ENCODE measurements at places on chromosomes 6 and 20.

GRCh38 chr20:8390037-8390433 is 258.0 kb downstream of the PLCB1 start:
- no peak overlapping the region for H3K4me3 ChIP-seq
- H3K27me3 ChIP-seq: no peaks in the 10 kb centered on the region
- no peaks in the 10 kb centered on the region for H3K36me3 ChIP-seq
- H3K4me1 ChIP-seq: no peaks in the 10 kb centered on the region

DNA sequence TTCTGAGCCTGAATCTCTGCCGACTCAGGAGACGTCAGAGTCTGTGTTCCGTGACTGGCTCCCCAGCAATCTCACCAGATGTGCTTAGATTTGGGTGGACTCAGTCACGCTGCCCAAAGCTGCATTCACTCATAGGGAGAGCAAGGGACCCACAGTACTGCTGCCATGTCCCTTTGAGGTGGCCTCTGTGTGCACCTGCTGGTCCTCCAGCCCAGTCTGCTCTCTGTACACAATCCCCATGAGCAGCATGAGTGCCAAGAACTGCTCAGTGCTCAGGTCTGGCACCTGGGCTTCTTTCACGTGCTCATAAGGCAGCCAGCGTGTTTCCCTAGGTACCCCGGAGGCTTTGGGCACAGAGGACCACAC is 44.2 kb upstream of the TIAM2 start:
- no peak overlapping the region for H3K4me3 ChIP-seq
- H3K4me1 ChIP-seq: no peaks in the 10 kb centered on the region
- H3K27ac ChIP-seq: no peak overlapping the region
- H3K27me3 ChIP-seq: no peaks in the 10 kb centered on the region
- no peaks in the 10 kb centered on the region for H3K36me3 ChIP-seq
- DNase-seq: no peak

GRCh38 chr20:47318027-47318585 is 38.4 kb downstream of the ZMYND8 start:
- DNase-seq: peak; percentile 59
- peaks cover 72% of the 10 kb centered on the region for H3K4me1 ChIP-seq
- H3K36me3 ChIP-seq: no peaks in the 10 kb centered on the region
- no peaks in the 10 kb centered on the region for H3K27me3 ChIP-seq
- peak overlapping the region; percentile 51 for H3K4me3 ChIP-seq
- H3K27ac ChIP-seq: peak overlapping the region; percentile 97

- H3K27me3 ChIP-seq: no peaks in the 10 kb centered on the region
- no peak for DNase-seq
- H3K36me3 ChIP-seq: no peaks in the 10 kb centered on the region
- no peak overlapping the region for H3K4me3 ChIP-seq
- H3K27ac ChIP-seq: no peak overlapping the region
Measured at GRCh38 chr6:143039548-143039947, 21.1 kb upstream of the AIG1 start.

DNA sequence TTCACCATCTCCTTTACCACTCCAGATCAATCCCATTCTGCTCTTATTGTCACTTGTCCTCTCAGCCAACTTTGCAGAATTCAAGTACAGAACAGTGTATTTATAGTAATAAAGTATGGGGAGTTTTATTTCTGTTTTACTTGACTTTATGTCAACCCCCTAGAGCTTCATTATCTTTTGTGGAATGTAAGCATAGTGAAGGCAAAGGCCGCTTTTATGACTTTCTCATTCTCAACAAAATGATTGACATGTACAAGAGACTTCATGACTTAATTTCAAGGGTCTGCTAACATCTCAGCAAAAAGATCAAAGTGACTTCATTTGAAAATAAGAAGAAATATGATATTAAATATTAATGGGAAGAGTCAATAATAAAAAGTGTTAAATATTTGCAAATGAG is 28.7 kb upstream of the ARID1B start:
- no peak overlapping the region for H3K4me3 ChIP-seq
- H3K27ac ChIP-seq: no peak overlapping the region
- no peaks in the 10 kb centered on the region for H3K27me3 ChIP-seq
- DNase-seq: no peak
- no peaks in the 10 kb centered on the region for H3K4me1 ChIP-seq
- H3K36me3 ChIP-seq: no peaks in the 10 kb centered on the region

GRCh38 chr6:156348424-156348823 is 428.8 kb upstream of the ARID1B start:
- H3K27ac ChIP-seq: no peak overlapping the region
- no peaks in the 10 kb centered on the region for H3K36me3 ChIP-seq
- DNase-seq: no peak
- no peaks in the 10 kb centered on the region for H3K4me1 ChIP-seq

GRCh38 chr20:18255526-18255925 is 32.8 kb upstream of the ZNF133 start:
- no peak for DNase-seq
- H3K36me3 ChIP-seq: no peaks in the 10 kb centered on the region
- no peaks in the 10 kb centered on the region for H3K4me1 ChIP-seq
- H3K27me3 ChIP-seq: no peaks in the 10 kb centered on the region
- no peak overlapping the region for H3K4me3 ChIP-seq
- H3K27ac ChIP-seq: no peak overlapping the region

GRCh38 chr6:157232161-157232895 is 91.0 kb downstream of the TMEM242 start:
- peaks cover 12% of the 10 kb centered on the region for H3K4me1 ChIP-seq
- no peak overlapping the region for H3K4me3 ChIP-seq
- H3K36me3 ChIP-seq: no peaks in the 10 kb centered on the region
- peaks cover 6% of the 10 kb centered on the region for H3K27me3 ChIP-seq
- DNase-seq: no peak

GRCh38 chr20:23327617-23328333 is 22.8 kb upstream of the NXT1 start:
- DNase-seq: no peak
- no peak overlapping the region for H3K27ac ChIP-seq
- H3K36me3 ChIP-seq: no peaks in the 10 kb centered on the region
- H3K27me3 ChIP-seq: no peaks in the 10 kb centered on the region
- H3K4me3 ChIP-seq: no peak overlapping the region
- H3K4me1 ChIP-seq: peaks cover 6% of the 10 kb centered on the region

- H3K27me3 ChIP-seq: no peaks in the 10 kb centered on the region
- no peak overlapping the region for H3K4me3 ChIP-seq
- DNase-seq: no peak
- peaks cover 3% of the 10 kb centered on the region for H3K4me1 ChIP-seq
Measured at GRCh38 chr6:108228416-108228815, 32.4 kb downstream of the SNX3 start.

GRCh38 chr6:10403385-10404106 is 11.3 kb downstream of the TFAP2A start:
- no peak overlapping the region for H3K27ac ChIP-seq
- H3K27me3 ChIP-seq: peaks cover 92% of the 10 kb centered on the region
- DNase-seq: no peak
- H3K4me1 ChIP-seq: peaks cover 13% of the 10 kb centered on the region
- peak overlapping the region; percentile 60 for H3K4me3 ChIP-seq

GRCh38 chr6:125852587-125852986 is 61.8 kb downstream of the NCOA7 start:
- H3K4me1 ChIP-seq: no peaks in the 10 kb centered on the region
- no peaks in the 10 kb centered on the region for H3K36me3 ChIP-seq
- DNase-seq: no peak

GRCh38 chr6:83985308-83985713 is 48.3 kb upstream of the MRAP2 start:
- H3K27ac ChIP-seq: no peak overlapping the region
- no peaks in the 10 kb centered on the region for H3K4me1 ChIP-seq
- H3K36me3 ChIP-seq: no peaks in the 10 kb centered on the region
- no peaks in the 10 kb centered on the region for H3K27me3 ChIP-seq

DNA sequence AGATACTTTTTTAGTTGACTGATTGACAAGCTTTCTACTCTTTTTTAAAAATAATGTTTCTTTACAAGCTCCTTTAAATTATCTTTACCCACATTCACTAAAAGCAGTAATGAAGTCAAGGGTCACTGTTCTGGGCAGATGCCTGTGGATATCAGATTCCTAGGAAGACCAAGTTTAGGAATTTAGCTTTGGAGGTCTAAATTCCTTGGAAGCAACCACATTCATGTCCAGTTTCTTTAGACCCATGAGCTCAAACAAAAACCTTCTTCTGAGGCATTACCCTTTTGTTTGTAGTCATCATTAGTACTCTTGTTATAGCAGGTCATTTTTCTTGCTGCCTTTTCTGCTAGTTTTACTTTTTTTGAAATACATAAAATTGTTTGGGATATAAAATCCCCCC is 462.9 kb upstream of the JAG1 start:
- H3K4me1 ChIP-seq: no peaks in the 10 kb centered on the region
- no peak overlapping the region for H3K4me3 ChIP-seq
- no peaks in the 10 kb centered on the region for H3K36me3 ChIP-seq
- no peak for DNase-seq

DNA sequence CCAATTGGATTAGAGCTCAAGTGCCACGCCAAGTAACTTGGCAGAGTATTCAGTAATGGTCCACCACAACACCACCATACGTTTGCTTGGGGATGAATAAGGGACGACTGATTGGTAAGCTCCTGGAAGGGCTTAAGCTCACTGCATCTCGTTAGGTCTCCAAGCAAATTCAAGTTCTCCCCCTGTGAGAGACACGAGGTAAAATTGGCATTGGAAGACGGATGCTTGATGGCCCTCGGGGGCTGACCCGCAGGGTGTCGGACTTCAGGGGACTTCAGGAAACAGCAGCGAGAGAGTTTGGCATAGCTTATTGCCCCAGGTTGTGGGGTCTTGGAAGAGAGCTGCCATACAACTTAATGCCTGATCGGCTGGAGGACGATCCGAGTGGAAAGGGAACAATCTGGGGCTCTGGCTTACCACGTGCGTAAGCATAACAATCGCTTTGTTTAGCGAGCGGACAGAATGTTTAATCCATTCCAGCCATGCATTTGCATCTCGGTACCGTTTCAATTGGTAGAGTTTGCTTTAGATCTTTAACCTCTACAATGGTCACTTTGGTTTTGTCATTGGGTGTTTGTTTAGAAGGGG is 4.8 kb upstream of the ZNFX1 start:
- peak overlapping the region; percentile 73 for H3K4me3 ChIP-seq
- peaks cover 1% of the 10 kb centered on the region for H3K27me3 ChIP-seq
- H3K27ac ChIP-seq: peak overlapping the region; percentile 51
- peaks cover 89% of the 10 kb centered on the region for H3K36me3 ChIP-seq

DNA sequence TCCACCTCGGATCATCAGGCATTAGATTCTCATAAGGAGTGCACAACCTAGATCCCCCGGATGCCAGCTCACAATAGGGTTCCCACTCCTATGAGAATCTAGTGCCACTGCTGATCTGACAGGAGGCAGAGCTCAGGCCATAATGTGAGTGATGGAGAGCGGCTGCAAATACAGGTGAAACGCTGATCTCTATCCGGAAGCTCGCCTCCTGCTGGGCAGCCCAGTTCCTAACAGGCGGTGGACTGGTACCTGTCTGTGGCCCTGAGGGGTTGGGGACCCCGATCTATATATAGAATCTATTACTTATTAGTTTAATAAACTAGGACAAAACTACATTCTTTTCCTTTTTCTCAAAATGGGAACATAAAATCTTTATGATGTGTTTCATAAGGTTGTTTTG is 741.9 kb downstream of the RFPL4B start:
- peak; percentile 62 for DNase-seq
- no peak overlapping the region for H3K4me3 ChIP-seq
- no peaks in the 10 kb centered on the region for H3K36me3 ChIP-seq

DNA sequence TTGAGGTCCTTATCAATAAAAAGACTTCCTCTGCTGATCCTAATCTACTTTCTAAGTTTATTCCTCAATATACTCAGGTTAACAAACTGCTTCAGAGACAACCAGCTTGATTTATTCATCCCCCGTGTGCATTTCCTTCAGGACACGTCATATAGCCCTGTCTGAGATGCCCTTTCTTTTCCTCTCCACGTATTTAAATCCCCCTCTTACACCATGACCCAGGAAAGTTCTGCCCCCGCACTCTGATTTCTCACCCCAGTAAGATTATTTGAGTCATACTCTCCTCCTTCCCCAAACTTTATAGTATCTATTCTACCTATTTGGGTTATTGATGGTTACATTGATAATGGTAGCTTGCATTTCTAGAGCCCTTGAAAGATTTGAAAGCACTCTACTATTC is 9.8 kb upstream of the CGA start:
- no peak overlapping the region for H3K4me3 ChIP-seq
- no peaks in the 10 kb centered on the region for H3K36me3 ChIP-seq

DNA sequence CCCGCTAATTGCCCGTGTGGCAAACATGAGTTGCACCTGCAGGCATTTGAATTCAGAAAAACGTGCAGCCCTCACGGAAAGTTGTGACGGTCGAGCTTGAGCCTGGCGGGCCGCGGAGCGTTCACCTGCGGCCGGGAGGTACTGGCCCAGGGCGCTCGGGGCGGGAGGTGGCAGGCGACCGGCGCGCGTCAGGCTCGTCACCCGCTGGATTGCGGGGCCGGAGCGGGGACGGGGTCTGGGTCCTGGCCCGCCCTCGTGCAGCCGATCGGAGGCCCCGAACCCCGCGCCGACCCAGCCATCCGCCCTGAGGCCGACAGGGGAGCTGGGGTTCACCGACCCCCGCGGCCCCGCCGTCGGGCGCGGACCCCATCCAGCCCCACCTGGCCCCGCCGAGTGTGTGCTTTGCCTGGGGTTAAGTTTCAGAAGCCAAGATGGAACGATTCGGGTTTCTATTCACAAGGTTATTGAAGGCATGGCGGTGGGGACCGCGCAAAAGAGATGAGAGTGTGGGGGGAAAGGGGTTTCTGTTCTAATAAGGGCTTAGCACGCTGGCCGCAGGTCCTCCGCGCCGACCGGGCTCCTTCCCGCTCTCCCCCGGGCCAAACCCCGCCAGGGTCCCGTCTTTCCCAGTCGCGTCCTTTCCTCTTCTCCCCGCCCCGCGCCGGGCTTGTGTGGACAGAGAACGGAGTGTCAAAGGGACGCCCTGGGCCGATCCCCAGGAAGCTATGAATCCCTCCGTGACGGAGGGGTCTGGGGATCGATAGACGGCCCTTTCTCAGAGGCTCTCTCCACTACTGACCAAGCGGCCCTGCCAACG is 1.6 kb upstream of the HEY2 start:
- peak overlapping the region; percentile 77 for H3K4me3 ChIP-seq
- H3K27me3 ChIP-seq: peaks cover 25% of the 10 kb centered on the region
- no peak for DNase-seq
- no peaks in the 10 kb centered on the region for H3K36me3 ChIP-seq
- H3K27ac ChIP-seq: no peak overlapping the region

GRCh38 chr20:32894711-32895355 is 36.1 kb downstream of the EFCAB8 start:
- DNase-seq: no peak
- no peaks in the 10 kb centered on the region for H3K27me3 ChIP-seq
- H3K27ac ChIP-seq: no peak overlapping the region
- peaks cover 5% of the 10 kb centered on the region for H3K4me1 ChIP-seq

GRCh38 chr6:52664991-52665686 is 5.8 kb upstream of the TMEM14A start:
- H3K4me3 ChIP-seq: peak overlapping the region; percentile 66
- H3K4me1 ChIP-seq: peaks cover 10% of the 10 kb centered on the region
- no peaks in the 10 kb centered on the region for H3K36me3 ChIP-seq
- no peak for DNase-seq
- H3K27ac ChIP-seq: no peak overlapping the region
